Stromal cell of bone marrow (primary cell): ENCODE measurements at places on chromosomes 6 and 20.

DNA sequence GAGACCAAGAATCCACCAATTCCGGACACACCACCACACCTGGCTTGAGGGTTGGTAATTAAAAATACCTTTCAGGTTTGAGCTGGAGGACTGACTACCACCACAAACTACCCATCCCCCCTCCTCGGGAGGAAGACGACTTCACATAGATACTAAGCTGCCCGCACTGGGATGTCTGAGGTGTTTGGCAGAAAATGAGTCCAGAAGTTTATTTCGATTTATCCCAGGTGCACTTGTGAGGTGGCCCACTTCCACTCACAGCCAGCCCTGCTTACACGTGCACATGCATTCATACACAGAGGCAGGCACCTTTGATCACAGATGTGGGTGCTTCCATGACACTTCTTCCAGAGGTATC is 187.1 kb downstream of the ID4 start:
- DNase-seq: no peak

DNA sequence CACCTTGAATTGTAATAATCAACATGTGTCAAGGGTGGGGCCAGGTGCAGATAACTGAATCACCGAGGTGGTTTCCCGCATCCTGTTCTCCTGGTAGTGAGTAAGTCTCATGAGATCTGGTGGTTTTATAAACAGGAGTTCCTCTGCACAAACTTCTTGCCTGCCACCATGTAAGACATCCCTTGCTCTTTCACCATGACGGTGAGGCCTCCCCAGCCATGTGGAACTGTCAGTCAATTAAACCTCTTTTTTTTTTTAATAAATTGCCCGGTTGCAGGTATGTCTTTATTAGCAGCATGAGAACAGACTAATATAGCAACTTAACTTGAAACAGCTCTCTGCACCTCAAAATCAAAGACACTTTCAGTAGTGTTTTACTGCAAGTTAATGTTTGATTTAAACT is 121.6 kb downstream of the OGFRL1 start:
- no peak for DNase-seq

DNA sequence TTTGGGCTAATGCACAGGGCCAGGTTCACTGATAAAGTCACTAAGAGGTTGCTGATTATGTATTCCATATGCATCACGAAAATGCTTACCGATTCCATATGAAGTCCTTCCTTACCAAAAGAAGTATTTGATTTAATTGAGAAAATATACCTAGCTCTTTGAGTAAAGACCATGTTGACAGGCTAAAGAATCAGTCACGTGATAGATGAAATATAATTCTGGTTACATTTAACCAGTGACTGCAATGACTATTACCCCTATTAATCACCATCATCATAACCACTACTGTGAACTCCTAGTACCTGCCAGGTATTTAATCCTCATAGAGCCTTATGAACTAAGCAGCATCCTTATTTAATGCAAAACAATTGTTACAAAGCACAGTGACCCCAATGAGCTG is 110.1 kb downstream of the HIVEP2 start:
- DNase-seq: no peak

DNA sequence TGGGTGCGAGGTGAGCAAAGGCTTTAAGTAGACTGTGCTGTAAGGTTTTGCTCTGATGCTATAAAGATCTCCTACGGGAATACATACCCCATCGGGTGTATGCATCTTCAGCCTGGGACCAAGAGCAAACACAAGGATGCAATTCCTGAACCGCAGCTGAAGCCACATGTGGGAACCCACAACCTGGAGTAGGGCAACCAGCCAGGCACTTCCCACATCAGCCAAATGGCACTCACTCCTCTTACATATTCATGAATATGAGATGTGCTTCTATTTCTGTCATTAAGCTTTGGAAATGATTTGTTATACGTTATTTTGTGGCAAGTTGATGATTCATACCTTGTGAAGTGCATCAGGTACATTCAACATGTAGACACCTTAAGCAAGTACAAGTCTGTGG is 619.2 kb downstream of the C6orf118 start:
- DNase-seq: no peak

- no peak for DNase-seq
Measured at GRCh38 chr6:99186417-99186816, 163.1 kb downstream of the FAXC start.

GRCh38 chr20:11124849-11125505 is 451.2 kb upstream of the JAG1 start:
- peak; percentile 23 for DNase-seq

DNA sequence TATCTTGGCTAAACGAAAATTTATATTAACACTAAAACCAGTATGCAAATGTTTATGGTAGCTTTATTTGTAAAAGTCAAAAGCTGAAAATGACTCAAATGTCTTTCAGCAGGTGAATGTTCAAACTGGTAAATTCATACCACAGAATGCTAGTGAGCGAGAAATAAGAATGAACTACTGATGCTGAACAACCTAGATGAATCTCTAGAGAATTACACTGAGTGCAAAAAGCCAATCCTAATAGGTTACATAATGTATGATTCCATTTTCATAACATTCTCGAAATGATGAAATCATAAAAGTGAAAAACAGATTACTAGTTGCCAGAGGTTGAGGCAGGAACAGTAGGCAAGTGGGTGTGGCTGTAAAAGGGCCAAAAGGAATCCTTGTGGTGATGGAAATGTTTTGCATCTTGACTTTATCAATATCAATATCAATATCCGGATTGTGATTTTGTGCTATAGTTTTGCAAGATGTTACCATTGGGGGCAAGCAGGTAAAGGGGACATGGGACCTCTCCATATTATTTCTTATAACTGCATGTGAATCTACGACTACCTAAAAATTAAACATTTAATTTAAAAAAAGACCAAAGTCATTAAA is 26.1 kb downstream of the ZNF311 start:
- DNase-seq: no peak

- DNase-seq: peak; percentile 62
Measured at GRCh38 chr20:45037050-45037449, 63.9 kb downstream of the KCNS1 start.

DNA sequence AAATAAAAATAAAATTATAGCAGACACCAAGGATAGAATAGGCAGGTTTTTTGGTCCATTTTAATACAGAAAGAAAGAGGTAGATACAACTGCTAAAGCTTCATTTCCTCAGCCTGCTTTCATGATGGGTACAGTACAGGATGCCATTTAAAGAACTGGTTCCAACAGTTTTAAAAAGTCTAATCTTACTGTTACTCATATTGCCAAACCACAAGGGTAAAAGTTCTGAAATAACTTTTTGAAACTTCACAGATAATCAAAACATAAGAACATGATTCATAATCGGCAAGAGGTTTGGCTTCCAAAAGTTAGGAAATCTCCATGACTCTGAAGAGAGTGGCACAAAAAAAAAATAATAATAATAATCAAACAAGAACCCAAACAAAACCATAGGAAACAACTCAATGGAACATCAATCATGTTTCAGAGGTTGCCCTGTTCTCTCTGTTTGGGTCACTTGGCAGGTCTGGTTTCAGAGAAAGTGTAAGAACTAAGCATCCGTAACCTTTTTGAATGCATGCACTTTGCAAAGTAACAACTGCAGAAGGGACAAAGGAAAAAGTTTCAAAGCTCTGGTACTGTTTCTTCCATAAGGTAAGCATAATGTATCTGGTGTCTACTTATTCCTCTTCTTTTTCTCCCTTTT is 79.7 kb downstream of the SMLR1 start:
- DNase-seq: peak; percentile 78

- no peak for DNase-seq
Measured at GRCh38 chr6:4447639-4448330, 312.4 kb upstream of the ECI2 start.

- DNase-seq: no peak
Measured at GRCh38 chr6:74782346-74782745, 423.5 kb downstream of the COL12A1 start.

GRCh38 chr20:36601540-36601939 is 4.0 kb upstream of the RAB5IF start:
- DNase-seq: no peak

- no peak for DNase-seq
Measured at GRCh38 chr20:63748070-63748933, 8.7 kb downstream of the SLC2A4RG start.

GRCh38 chr6:105431226-105431625 is 28.3 kb upstream of the PREP start:
- DNase-seq: peak; percentile 43

DNA sequence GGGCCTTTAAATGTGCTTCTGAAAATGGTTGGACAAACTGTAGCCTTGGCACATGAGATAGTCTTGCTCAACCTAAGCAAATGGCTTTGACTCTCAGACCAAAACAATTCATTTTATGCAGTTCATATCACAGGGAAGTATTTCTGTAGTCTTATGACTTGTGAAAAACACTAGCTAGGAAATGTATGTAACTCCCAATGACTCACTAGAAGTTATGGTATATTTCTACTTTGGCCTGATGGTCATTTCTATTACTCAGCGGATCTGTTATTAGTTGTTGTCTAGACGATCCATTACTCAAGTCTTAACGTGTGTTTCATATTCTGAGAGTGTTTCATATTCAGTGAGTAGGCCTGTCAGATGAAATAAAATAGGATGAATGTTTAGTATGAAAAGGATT is 1333.5 kb downstream of the KHDRBS2 start:
- DNase-seq: no peak

DNA sequence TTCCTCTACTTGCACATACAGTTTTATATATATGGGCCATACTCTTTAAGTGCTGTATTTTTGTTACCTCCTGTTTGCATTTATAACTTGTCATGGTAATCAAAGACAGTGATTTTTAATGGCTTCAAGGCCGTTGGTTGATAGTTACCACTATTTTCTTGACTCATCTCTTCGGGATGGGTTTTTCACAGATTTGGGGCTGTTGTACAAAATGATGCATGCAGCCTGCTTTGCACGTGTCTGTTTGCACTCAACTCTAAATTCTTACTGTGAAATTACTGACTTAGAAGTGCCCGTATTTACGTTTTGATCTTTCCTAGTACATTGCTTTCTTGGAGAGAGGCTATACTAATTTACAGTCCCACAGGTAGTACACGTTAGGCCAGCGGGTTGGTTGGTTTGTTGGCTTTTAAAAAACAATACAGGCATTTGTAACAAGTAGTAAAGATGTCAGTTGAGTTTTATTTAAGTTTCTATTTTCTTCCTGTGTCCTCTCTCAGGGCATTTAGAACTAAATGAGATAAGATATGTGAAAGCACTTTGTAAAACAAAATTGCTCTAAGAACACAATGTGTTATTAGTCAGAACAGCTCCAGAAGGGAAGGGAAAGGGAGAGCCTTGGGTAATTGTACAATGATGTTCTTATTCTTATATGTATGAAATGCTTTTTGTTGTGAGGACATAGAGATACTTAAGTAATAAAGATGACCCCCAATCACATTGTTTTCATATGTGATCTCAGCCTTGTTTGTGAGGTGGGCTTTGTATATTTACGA is 11.7 kb downstream of the JARID2 start:
- no peak for DNase-seq

DNA sequence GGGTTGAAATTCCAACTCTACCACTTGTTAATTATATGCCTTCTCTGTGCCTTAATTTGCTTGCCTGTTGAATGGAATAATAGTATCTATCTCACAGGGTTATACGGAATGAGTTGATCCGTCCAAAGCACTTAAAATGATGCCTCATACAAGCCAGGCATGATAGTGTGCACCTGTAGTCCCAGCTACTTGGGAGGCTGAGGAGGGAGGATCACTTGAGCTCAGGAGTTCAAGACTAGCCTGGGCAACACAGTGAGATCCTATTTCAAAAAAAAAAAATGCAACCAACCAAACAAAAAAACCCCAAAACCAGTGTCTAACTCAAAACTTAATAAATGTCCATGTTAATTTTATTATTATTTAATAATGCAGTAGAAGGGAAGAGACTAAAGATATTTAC is 35.3 kb downstream of the SAMHD1 start:
- no peak for DNase-seq

- DNase-seq: no peak
Measured at GRCh38 chr6:25066593-25066992, 130.8 kb upstream of the RIPOR2 start.

- no peak for DNase-seq
Measured at GRCh38 chr6:85675030-85675819, 32.5 kb upstream of the SYNCRIP start.

GRCh38 chr6:149443411-149444181 is 41.2 kb downstream of the ZC3H12D start:
- no peak for DNase-seq
